ENCODE measurements at places on chromosomes 4 and X.

- DNase-seq, result no peak
These were observed 382.2 kb upstream of the SPOCK3 start for GRCh38 chr4:167616476-167616875.

- DNase-seq, result no peak
These were observed 46.4 kb upstream of the SPRY1 start for GRCh38 chr4:123350191-123350544.

DNA sequence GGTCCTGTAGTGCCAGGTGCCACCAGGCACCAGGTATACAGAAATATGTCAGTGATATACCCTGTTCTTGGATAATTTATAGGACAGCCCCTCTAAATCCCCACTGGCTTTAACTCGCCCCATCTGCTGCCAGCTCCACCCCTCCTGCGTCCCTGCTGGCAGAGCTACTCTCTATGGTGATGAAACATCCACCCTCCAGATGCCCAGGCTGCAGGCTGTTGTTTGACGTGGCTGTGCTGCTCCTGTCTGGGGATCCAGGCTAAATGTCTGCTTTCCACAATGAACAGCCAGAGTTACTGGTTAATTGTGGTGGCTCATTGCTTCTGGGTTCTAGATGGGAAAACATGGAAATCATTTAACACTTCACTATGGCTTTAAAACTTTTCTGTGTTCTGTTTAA, 12.9 kb downstream of the NHSL2 start:
- DNase-seq, result no peak

GRCh38 chr4:89438102-89438831, 130.7 kb upstream of the GPRIN3 start:
- DNase-seq, result peak; percentile 26

DNA sequence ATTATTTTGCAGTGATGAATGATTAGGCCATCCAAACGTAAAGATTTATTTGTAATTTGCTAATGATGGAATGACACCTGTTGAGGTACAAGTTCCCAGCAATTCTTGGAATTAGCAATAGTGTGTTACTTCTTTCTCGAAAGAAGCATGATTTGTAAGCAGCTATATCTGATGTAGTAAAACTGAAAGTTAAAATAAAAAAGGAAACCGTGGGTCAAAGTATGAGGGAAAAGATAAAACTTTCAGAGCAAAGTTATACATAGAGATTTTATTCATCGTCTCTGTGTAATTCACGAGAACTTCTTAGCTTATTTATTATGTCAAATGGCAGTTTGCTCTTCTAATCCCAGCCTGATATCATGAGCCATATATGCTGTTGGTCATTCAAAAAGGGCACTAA, 59.0 kb downstream of the NFKB1 start:
- no peak for DNase-seq

DNA sequence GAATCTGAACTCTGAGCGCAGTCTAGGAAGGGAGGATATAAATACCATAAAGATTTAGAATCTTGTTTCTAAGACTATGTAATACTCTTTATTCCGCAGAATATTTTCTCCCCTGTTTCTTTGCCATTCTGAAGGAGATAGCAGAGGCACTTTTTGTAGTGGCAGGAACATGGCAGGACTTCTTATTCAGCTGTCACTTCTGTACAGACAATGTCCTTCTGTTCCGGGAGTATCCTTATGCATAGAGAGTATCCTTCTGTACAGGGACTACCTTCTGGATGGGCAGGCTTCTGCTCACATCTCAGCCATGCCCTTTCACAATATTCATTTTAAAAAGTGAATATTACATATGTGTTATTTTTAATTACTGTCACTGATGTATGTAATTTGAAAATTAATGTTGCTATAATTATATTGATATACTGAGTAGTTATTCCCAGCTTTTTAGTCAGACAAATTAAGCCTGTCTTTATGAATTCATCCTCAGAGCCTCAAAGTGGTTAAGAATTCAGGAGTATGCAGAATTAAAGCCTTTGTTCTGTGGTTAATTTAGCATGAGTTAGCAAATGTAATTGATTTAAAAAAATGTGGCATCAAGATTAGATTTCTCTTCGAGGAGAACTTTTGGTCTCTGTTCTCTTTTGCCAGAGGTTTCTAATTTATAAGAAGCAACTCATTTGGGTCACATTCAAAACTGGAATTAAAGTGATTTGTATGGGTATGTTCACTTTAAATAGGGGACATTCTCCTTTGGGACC, 174.4 kb downstream of the FHIP1A start:
- no peak for DNase-seq

- DNase-seq, result no peak
These were observed 314.5 kb downstream of the GPAT3 start for GRCh38 chr4:83850435-83850834.

DNA sequence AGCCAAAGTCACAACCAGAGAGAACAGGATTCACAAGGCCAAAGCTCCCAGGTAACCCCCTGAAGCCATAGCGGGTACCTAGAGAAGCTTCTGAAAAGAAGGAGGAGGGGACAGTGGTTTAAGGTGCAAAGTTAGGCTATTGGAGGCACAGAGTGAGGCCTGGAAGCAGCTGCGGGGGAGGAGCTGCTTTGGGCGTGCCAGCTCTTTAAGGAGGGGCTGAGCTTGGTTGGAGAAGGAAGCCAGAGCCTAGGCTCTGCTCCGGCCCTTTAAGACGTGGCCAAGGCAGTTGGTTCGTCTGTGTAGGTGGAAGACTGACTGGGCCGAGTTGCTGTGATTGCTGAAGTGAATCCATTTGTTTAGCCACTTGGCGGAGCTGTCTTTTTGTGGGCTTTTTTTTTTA, 1.5 kb downstream of the KLF8 start:
- DNase-seq, result no peak

- DNase-seq, result no peak
These were observed 39.1 kb downstream of the HAND2 start for GRCh38 chr4:173490817-173491528.

- DNase-seq, result no peak
These were observed 125.8 kb downstream of the EDA start for GRCh38 chrX:69741721-69742120.

DNA sequence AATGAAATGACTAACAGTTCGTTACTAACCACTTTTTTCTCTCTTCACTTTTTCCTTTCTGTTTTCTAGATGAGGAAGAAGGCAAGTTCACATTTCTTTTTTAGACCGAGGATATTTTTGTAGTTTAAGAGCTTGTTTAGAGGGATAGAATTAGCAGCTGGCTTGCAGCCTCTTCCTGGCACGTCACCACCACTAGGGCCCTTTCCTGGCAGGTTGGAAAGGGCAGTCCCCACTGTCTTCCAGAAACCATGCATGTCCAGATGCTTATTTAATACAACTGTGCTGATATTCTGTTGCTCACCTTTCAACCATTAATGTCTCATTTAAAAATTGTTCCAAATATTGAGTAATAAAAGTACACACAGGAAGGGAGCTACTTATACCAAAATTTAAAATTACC, 209.5 kb upstream of the PACRGL start:
- no peak for DNase-seq

DNA sequence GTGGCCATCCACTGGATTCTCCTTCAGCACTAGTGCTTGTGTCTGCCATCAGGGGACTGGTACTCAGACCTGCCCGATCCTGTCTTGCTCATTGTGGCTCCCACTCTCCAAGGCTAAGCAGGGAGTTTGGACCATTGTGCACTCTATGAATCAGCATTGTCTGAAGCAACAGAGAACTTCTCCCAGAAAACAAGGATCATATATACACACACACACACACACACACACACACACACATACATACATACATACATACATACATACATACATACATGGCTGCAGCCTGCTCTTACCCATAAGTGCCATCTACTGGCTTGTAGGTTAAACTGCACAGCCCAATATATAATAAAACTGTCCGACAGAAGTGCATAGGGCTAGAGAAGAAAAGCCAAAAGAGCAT, 345.3 kb upstream of the LCORL start:
- DNase-seq, result no peak

- DNase-seq, result no peak
These were observed 653 bp downstream of the SYN1 start for GRCh38 chrX:47618923-47619485.

DNA sequence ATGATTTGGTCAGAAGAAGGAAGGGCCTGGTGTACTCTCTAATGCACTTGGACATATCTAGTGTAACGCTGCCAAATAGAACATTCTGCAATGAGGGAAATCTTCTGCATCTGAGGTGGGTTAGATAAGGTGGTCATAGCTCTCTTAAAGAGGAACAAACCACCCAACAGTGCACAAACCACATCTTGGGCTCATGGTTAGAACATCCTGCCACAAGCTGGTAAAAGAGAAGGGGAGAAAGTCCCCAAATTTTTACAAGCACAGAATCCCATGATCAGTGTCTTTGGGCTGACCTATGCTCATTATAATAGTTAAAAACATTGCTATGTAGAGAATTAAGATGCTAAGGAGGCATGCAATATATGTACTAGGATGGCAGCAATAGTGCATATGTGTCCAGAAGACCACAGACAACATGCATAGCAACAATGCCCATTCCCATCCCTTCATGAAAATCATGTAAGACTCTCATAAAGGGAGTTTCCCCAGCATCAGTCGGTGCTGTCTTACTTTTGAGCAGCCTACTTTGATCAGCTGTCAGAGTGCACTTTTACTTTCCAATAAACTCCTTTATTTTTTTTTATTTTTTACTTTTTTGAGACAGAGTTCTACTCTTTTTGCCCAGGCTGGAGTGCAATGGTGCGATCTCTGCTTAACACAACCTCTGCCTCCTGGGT, 99.7 kb upstream of the SLC7A11 start:
- no peak for DNase-seq

DNA sequence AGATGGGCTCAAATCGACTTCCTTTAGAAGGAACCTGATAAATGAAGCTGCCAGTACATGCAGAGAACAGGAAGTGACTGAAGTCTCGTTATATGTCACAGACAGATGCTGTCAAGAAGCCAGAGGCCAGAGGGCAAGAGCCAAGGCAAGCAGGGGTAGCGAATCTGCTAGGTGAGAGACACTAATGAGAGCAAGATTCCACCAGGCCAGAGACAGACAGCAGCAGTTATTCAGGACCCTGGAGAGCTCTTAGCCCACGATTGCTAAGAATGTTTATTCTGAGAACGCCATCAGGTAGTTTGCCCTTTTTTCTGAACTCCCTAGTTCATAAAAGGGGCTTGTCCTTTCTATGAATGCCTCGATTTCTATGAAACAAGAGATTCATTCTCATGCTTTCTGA, 73.7 kb downstream of the BEND2 start:
- no peak for DNase-seq

GRCh38 chr4:181193131-181193930, 1049.9 kb upstream of the TENM3 start:
- DNase-seq, result no peak

All from stimulated activated CD4-positive, alpha-beta T cell treated with anti-CD3 and anti-CD28 coated beads, Interleukin-2, amount 100 ng/mL, for 4 hours (primary cell).